Activated naive CD8-positive, alpha-beta T cell treated with anti-CD3 and anti-CD28 coated beads, Interleukin-2, amount 50 U/mL, for 24 hours (primary cell): ENCODE measurements at places on chromosomes 16 and 17.

GRCh38 chr16:24906199-24906808 lies 60.5 kb downstream of the SLC5A11 start:
- no peaks in the 10 kb centered on the region for H3K36me3 ChIP-seq
- peaks cover 3% of the 10 kb centered on the region for H3K27me3 ChIP-seq
- no peak for DNase-seq
- H3K4me3 ChIP-seq, result no peak overlapping the region
- H3K27ac ChIP-seq, result no peak overlapping the region

DNA sequence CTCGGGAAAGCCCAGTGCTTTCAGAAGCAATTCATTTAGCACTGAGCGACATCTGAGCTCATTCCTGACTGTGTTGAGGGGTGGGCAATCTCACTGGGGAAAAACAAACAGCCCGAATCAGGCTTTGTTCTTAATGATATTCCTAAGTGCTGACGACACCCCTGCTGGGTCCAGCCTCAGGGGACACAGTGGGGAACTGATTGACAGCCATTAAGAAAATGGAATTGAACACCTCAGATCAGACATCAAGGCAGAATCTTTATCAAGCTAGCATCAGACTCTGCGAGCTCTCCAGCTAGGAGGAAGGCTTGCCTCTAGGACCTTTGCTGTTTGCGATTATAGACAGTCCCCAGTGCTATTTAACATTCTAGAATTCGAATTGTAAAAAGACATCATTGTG lies 22.5 kb upstream of the LYRM9 start:
- no peak overlapping the region for H3K4me3 ChIP-seq
- no peaks in the 10 kb centered on the region for H3K4me1 ChIP-seq
- DNase-seq, result no peak
- H3K27me3 ChIP-seq, result peaks cover 3% of the 10 kb centered on the region

GRCh38 chr16:2009791-2010510 lies at the start of gene ZNF598:
Gene ZNF598 (minus strand): TSS chr16:2009821.
- DNase-seq, result peak; percentile 86
- H3K4me1 ChIP-seq, result peaks cover 42% of the 10 kb centered on the region
- H3K4me3 ChIP-seq, result peak within 1 kb of the TSS; percentile 96

- H3K27ac ChIP-seq, result no peak overlapping the region
- H3K36me3 ChIP-seq, result peaks cover 36% of the 10 kb centered on the region
- H3K4me3 ChIP-seq, result no peak overlapping the region
Observed at GRCh38 chr17:66533572-66533971, 231.2 kb downstream of the PRKCA start.

- H3K27ac ChIP-seq, result no peak overlapping the region
- no peak overlapping the region for H3K4me3 ChIP-seq
- no peak for DNase-seq
- H3K4me1 ChIP-seq, result peaks cover 7% of the 10 kb centered on the region
- H3K27me3 ChIP-seq, result peaks cover 31% of the 10 kb centered on the region
- H3K36me3 ChIP-seq, result no peaks in the 10 kb centered on the region
Observed at GRCh38 chr17:6676802-6677157, 25.2 kb downstream of the C17orf100 start.

DNA sequence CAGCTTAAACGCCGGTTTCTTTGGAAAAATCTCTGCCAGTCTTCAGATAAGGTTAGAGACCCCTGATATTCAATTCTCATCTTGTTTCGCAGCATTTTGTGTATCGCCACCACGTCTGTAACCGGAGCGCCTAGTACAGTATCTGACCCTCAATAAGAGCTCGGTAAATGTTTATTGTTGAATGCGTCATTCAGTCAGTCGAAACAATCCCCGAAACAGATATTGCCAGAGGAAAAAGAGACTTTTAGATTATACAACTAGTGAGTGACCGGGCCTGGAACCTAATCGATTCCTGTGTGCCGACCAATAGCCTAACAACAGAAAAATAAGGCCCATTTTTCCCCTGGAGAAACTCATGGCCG lies 626 bp downstream of the PELP1 start:
- no peak for DNase-seq
- H3K4me1 ChIP-seq, result peaks cover 56% of the 10 kb centered on the region
- H3K27ac ChIP-seq, result peak overlapping the region; percentile 87
- H3K36me3 ChIP-seq, result peaks cover 20% of the 10 kb centered on the region

DNA sequence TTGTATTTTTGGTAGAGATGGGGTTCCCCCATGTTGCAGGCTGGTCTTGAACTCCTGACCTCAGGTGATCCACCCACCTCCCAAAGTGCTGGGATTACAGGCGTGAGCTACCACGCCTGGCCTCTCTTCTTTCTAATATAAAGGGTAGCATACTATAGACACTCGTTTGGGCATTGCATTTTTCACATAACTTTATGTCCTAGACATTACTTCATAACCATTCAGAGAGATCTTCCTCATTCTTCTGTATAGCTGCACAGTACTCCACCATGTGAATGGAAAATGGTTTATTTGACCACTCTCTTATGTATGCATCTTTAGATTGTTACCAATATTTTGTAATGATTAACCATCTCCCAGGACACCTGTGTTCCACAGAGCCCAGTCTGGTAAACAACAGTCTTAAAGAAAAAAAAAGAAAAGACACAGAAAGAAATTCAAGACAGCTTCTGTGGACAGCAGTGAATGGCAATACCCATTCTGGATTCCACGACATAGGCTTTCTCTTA lies 42.1 kb downstream of the TK2 start:
- H3K4me1 ChIP-seq, result peaks cover 7% of the 10 kb centered on the region
- H3K27ac ChIP-seq, result no peak overlapping the region
- no peak for DNase-seq
- H3K4me3 ChIP-seq, result no peak overlapping the region
- no peaks in the 10 kb centered on the region for H3K27me3 ChIP-seq
- peaks cover 2% of the 10 kb centered on the region for H3K36me3 ChIP-seq

- H3K36me3 ChIP-seq, result peaks cover 9% of the 10 kb centered on the region
- peaks cover 21% of the 10 kb centered on the region for H3K4me1 ChIP-seq
- DNase-seq, result no peak
- no peaks in the 10 kb centered on the region for H3K27me3 ChIP-seq
- H3K4me3 ChIP-seq, result no peak overlapping the region
Observed at GRCh38 chr17:79002291-79002690, 7.3 kb downstream of the CANT1 start.

DNA sequence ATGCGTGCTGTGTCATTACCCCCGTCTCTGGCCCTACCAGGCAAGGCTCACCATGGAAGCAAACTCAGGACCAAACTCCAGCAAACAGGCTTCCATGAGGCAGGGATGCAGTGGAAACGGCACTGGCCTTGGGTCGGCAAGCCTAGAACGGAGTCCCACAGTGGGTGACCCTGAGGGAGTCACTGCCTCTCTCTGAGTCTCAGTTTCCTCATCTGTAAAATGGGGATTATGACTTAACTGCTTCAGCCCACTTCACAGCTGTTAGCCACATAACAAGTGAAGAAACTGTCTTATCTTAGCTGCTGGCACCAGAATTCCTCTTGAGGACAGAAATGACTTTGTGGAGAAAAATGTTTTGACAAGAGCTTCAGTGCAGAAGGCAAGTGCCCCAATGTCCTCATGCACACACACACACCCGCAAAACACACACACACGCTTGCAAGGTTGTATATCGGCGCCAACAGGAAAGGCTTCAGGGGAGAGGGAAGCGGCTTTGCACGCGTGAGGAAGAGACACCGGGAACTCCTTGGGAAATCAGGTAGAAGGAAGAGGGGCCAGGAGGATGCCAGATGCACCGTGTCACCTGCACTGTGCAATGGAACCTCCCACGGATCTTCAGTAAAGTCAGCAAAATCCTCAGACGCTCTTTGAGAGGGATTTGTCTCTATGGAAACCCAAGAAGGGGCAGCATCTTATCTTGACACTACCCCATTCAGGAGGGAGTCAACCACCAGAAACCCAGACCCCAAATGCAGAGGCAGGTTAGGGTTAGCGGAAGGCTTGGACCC lies 53.7 kb downstream of the GSG1L start:
- H3K4me1 ChIP-seq, result no peaks in the 10 kb centered on the region
- no peak overlapping the region for H3K27ac ChIP-seq
- H3K27me3 ChIP-seq, result peaks cover 9% of the 10 kb centered on the region
- DNase-seq, result no peak

- H3K27ac ChIP-seq, result peak overlapping the region; percentile 62
- H3K36me3 ChIP-seq, result peaks cover 65% of the 10 kb centered on the region
- no peaks in the 10 kb centered on the region for H3K27me3 ChIP-seq
- peaks cover 73% of the 10 kb centered on the region for H3K4me1 ChIP-seq
- no peak overlapping the region for H3K4me3 ChIP-seq
Observed at GRCh38 chr16:57029161-57030160, 40.1 kb downstream of the NLRC5 start.

GRCh38 chr17:570388-570787 lies 144.3 kb downstream of the VPS53 start:
- DNase-seq, result no peak
- no peaks in the 10 kb centered on the region for H3K27me3 ChIP-seq
- no peak overlapping the region for H3K27ac ChIP-seq

DNA sequence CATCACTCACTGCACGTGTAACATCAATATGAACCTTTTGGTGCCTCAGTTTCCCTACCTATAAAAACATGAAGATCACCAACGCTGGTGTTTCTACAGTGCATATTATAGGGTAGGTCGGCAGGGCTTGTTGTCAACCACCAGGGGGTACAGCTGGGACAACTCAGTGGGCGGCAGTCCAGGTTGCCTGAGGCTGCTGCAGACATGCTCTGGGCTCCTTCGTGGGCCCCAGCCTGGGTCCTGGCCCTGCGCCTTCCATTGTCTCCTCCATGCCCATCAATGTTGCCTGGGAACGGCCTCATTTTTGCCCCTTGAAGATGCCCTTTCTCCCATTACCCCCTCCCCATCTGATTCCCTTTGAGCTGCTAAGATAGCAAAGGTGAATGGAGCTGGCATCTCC lies 89.8 kb downstream of the GSG1L start:
- DNase-seq, result no peak
- no peak overlapping the region for H3K27ac ChIP-seq
- H3K4me1 ChIP-seq, result peaks cover 5% of the 10 kb centered on the region
- H3K27me3 ChIP-seq, result peaks cover 17% of the 10 kb centered on the region
- H3K36me3 ChIP-seq, result no peaks in the 10 kb centered on the region

DNA sequence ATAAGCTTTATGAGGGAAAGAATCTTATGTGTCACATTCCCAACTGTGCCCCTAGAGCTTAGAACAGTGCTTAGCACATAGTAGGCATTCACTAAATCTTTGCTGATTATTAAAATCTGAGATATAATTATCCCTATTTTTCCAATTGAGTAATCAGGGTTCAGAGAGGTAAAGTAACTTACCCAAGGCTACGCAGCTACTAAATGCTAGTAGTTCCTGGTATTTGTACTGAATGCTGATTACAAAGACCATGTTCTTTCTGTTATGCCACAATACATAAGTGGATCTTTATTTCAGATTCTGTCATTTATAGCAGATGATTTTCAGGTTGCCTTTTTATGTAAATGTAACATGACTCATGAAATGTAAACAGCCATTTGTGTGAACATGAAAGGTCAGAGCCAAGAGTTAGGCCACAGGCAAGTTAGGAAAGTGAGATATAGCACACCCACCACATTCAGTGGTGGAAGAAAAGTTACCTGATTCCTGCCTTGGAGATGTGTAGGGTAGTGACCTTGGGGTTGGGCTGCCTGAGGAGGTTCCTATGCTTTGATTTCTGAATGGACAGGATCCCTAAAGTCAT lies 77.2 kb downstream of the FTO start:
- peak overlapping the region; percentile 18 for H3K27ac ChIP-seq
- H3K27me3 ChIP-seq, result no peaks in the 10 kb centered on the region
- no peak for DNase-seq
- peaks cover 34% of the 10 kb centered on the region for H3K4me1 ChIP-seq
- H3K36me3 ChIP-seq, result peaks cover 6% of the 10 kb centered on the region

GRCh38 chr16:88065747-88066142 lies 114.5 kb downstream of the BANP start:
- H3K27me3 ChIP-seq, result no peaks in the 10 kb centered on the region
- peaks cover 12% of the 10 kb centered on the region for H3K4me1 ChIP-seq
- peaks cover 8% of the 10 kb centered on the region for H3K36me3 ChIP-seq
- DNase-seq, result no peak
- no peak overlapping the region for H3K27ac ChIP-seq
- no peak overlapping the region for H3K4me3 ChIP-seq

GRCh38 chr17:8255499-8255898 lies 6.4 kb downstream of the PFAS start:
- H3K36me3 ChIP-seq, result peaks cover 33% of the 10 kb centered on the region
- H3K4me3 ChIP-seq, result no peak overlapping the region
- H3K4me1 ChIP-seq, result peaks cover 3% of the 10 kb centered on the region
- H3K27ac ChIP-seq, result no peak overlapping the region
- H3K27me3 ChIP-seq, result no peaks in the 10 kb centered on the region

GRCh38 chr16:53950677-53951076 lies 246.7 kb downstream of the FTO start:
- no peak overlapping the region for H3K4me3 ChIP-seq
- no peaks in the 10 kb centered on the region for H3K27me3 ChIP-seq
- no peak for DNase-seq
- peaks cover 6% of the 10 kb centered on the region for H3K36me3 ChIP-seq
- H3K27ac ChIP-seq, result no peak overlapping the region
- H3K4me1 ChIP-seq, result peaks cover 23% of the 10 kb centered on the region

- peaks cover 8% of the 10 kb centered on the region for H3K27me3 ChIP-seq
- H3K4me3 ChIP-seq, result no peak overlapping the region
- DNase-seq, result no peak
- H3K36me3 ChIP-seq, result no peaks in the 10 kb centered on the region
- H3K4me1 ChIP-seq, result no peaks in the 10 kb centered on the region
- no peak overlapping the region for H3K27ac ChIP-seq
Observed at GRCh38 chr17:73302189-73302588, 9.6 kb downstream of the CDC42EP4 start.
